Putamen (tissue), 1 donor: ENCODE measurements at places on chromosomes 1 and 21.

DNA sequence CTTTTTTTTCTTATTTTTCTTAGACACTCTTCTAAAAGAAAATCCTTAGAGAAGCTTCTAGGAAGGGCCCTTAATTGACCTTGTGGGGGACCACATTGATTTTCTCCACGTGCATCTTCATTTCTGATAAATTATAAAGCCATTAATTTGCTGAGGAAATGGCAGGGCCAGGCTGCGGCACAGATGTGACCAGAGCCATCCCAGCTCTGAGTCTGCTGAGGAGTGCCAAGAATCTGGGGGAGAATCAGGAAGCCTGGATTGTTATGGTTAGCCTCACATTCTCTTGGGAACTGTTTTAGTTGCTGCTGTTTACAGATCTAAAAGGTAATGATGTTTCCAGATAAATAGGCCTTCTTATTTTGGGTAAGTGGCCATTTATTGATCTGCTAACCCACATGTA is 16.2 kb downstream of the PROX1 start:
- DNase-seq = no peak

DNA sequence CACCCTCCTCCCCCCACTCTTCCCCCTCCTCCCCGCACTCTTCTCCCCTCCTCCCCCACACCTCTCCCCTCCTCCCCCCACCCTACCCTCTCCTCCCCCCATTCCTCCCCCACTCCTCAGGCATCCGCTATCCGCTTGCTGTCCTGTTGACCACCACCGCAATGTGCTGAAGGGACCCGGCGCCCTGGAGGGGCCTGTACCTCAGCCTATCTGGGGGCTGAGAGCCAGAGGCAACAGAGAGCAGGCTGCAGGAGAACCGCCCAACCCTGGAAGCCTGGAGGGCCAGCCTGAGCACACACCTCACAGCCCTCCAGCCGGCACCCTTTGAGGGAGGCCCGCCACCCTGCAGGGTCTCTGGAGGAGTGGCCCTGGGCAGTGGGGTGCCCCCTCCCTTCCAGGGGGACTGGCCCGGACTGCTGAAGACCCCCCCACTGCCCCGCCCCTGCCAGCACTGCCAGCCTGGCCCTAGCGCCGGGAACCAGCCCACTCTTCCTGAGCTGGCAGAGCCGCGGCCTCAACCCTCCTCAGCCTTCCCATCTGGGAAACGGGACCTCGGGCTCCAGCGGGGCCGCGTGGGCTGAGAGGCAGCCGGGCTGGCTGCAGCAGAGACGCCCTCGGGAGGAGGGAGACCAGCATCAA is 1.2 kb downstream of the C1QTNF12 start:
- no peak for DNase-seq

- no peak for DNase-seq
These were observed 239.0 kb downstream of the TOMM20 start for GRCh38 chr1:234889643-234890042.

- no peak for DNase-seq
These were observed 22.4 kb upstream of the MED18 start for GRCh38 chr1:28306301-28306949.

DNA sequence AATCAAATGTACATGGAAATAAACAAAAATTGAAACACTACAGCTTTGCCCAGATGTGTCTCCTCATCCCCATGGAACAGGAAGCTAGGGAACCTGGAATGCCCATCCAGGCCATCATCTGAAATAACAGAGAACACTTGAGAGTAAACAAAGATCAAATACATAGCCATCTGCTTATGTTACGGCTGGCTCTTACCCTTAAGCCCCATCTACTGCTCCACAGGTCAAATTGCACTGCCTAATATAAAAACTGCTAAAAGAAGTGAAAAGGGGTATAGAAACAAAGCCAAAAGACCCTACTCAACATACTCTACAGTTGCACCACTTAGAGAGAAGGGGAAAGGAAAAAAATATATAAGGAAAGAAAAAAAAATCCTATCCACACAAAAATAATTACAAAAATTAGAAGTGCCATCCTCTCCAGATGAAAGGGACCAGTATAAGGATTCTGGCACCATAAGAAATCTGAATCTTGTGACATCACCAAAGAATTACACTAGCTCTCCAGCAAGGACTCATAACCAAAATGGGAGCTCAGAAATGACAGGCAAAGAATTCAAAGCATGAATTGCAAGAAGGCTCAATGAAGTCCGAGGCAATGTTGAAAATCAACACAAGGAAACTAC is 26.9 kb downstream of the OR6Y1 start:
- peak; percentile 32 for DNase-seq

- DNase-seq = no peak
These were observed 8.8 kb upstream of the CEP85 start for GRCh38 chr1:26225033-26225831.

- DNase-seq = no peak
These were observed 534.2 kb upstream of the PLXNA2 start for GRCh38 chr1:208778417-208778816.

- DNase-seq = no peak
These were observed 31.3 kb upstream of the RUNX3 start for GRCh38 chr1:24961334-24961733.

GRCh38 chr1:199096591-199096990 is 457.8 kb downstream of the PTPRC start:
- DNase-seq = no peak

- DNase-seq = no peak
These were observed 112.5 kb downstream of the MATN1 start for GRCh38 chr1:30610917-30611316.

DNA sequence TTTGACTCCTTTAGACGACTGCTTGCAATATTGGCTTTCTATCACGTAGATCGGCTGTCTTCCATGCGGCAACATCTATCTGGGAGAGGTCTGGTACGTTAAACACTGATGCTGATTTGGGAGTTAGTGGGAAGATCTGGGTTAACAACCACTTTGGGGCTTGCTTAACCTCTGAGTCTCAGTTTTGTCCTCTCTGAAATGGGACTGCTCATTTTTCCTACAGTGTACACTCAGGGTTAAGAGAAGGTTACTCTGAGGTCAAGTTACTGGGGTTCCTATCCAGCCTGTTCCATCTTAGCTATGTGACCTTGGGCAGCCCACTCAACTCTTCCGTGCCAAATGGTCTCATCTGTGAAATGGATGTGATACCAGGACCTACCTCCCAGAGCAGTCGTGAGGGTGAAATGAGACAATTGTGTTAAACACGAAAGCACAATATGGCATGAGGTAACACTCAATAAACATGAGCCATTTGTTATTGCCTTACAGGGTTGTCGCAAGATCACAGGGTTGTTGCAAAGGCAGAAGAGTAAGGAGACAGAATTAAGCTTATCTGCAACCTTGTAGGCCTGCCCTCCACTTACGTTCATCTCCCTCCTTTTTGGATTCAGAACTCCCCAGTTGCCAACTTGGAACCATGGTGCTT is 5.6 kb downstream of the ABCA4 start:
- no peak for DNase-seq

DNA sequence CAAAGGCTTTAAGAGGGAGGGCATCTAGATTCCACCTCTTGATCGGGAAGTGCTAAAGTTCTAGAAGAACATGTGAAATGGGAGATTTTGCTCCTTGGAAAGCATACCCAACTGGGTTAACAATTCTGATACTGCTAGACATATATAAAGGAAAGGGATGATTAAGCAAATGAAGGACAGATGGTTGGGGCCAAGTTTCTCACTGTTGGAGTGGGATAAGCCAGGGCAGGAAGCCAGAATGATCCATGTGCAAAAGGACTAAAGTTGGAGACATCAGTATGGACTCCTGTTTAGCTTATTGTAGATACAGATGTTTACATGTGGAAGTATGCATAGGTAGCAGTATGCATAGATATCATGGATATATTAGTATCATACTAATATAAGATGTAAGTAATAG is 16.8 kb downstream of the PLA2G5 start:
- DNase-seq = no peak

DNA sequence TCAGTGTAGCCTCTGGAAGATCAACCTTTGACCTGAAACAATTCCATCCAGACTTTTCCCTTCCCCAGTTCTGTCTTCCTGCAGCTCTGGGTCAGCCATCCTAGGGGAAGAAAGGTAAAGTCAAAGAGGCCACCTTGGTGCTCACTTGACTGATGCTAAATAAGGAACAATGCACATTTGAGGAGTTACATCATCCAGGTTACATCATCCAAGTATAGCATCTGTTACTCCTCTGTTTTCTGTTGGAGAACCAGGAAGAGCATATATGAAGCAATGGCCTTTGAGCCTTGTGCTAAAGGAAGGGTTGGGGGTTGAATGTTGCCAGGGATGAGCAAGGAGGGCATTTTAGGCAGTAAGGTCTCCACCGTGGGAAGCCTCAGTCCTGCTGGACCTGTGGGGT is 3.1 kb upstream of the DSCAM start:
- no peak for DNase-seq

GRCh38 chr21:30194701-30195299 is 21.1 kb downstream of the CLDN8 start:
- peak; percentile 7 for DNase-seq

- DNase-seq = no peak
These were observed 9.9 kb upstream of the DYRK1A start for GRCh38 chr21:37356706-37357105.

- no peak for DNase-seq
These were observed 659.7 kb upstream of the NEGR1 start for GRCh38 chr1:72942008-72942407.

GRCh38 chr1:35850051-35850450 is 33.0 kb upstream of the AGO1 start:
- DNase-seq = no peak

DNA sequence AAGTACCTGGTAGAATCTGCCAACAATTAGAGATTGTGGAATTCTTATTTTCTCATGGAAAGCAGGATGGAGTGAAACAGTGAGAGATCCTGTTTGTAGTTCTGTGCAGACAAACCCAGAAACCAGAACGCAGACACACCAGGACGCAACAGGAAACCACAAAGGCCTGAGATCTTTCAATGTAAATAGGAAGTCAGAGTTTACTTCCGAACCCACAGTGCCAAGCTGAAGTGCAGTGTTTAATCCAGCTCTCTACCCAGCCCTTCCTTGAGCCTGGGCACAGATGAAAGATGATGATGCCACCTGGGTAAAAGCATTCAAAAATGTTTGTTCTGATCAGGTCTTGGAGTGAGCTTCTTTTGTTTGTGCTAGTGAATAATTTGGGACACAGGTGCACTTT is 244.2 kb upstream of the HOOK1 start:
- peak; percentile 11 for DNase-seq

DNA sequence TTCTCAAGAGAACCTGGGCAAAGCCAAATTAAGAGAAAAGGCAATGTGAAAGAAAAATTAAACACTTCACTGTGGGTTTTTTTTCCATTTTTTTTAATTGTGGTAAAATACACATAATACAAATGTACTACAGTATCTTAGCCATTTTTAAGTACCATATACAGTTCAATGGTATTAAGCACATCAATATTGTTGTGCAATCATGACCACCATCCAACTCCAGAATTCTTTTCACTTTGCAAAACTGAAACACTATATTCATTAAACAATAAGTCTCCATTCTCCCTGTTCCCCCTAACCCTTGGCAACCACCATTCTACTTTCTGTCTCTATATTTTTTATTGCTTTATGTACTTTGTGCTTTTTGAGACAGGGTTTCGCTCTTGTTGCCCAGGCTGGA is 17.8 kb upstream of the OTUD7B start:
- no peak for DNase-seq
